ENCODE measurements at places on chromosomes 7 and 10.

- no peak for DNase-seq
Observed at GRCh38 chr10:85671530-85671929, 695.1 kb downstream of the GRID1 start.

- DNase-seq, result no peak
Observed at GRCh38 chr7:105060437-105060836, 46.4 kb downstream of the KMT2E start.

- DNase-seq, result no peak
Observed at GRCh38 chr10:92972066-92972870, 88.3 kb upstream of the CYP26C1 start.

DNA sequence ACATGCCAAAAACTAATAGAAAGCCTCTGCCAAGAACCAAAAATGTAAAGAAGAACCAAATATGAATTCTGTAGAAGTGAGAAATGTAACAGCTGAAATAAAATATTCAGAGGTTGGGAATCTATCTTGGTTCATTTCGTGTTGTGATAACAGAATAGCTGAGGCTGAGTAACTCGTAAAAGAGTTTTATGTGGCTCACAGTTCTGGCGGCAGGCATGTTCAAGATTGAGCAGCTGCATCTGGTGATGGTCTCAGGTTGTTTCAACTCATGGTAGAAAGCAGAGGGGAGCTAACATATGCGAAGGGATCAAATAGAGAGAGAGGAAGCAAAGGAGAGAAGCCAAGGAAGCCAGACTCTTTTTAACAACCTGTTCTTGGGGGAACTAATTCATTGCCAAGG lies 717.2 kb downstream of the TNS3 start:
- DNase-seq, result no peak

- DNase-seq, result no peak
Observed at GRCh38 chr7:102042016-102042656, 224.7 kb downstream of the CUX1 start.

DNA sequence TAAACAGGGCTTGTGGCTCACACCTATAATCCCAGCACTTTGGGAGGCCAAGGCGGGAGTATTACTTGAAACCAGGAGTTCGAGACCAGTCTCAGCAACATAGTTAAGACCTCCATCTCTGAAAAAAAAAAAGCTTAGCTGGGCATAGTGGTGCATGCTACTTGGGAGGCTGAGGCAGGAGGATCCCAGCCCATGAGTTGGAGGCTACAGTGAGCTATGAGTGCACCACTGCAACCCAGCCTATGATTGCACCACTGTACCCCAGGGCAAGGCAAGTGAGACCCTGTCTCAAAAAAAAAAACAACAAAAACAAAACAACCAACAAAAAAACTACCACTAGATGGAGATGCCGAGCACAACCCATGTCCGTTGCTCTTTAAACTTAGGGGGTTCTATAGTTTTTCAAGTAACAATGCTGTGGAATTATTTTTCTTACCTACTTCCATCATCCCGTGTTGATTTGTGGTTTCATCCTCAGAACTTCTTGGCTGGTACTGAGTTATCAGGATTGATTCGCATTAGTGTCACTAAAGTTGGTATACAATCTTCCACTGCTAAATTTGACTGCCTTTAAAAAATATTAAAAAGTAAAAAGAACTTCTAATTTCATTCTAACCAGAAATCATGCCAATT lies 12.2 kb upstream of the REPIN1 start:
- DNase-seq, result peak; percentile 22

GRCh38 chr7:155412416-155413253 lies 45.3 kb upstream of the EN2 start:
- peak; percentile 48 for DNase-seq

- peak; percentile 54 for DNase-seq
Observed at GRCh38 chr10:90857635-90858460, at the start of gene HTR7. TSS of gene HTR7 (minus strand) at chr10:90858039. CDS start at chr10:90857671, 368 bp downstream.

DNA sequence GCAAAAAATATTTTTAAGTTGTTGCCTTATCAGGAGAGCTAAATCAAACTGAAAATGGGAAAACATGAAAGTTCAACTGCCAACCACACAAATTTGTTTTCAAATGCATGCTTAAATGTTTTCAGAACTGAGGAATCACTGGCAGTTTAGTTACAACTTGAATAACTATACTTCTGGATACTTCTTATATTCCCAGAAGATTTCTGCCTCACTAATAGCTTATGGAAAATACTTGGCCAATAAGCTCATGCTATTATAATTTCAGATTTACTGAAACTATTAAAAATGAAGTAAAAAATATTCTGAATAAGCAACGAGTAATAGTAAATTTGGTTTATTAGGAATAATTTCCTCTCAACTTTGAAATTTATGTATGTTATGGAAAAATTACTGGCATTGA lies 222.2 kb downstream of the CDK14 start:
- no peak for DNase-seq

- no peak for DNase-seq
Observed at GRCh38 chr7:85172530-85172941, 14.3 kb downstream of the SEMA3D start.

GRCh38 chr10:88270871-88271713 lies 312.0 kb downstream of the RNLS start:
- DNase-seq, result peak; percentile 55

- DNase-seq, result no peak
Observed at GRCh38 chr10:129896136-129896859, 67.8 kb downstream of the EBF3 start.

DNA sequence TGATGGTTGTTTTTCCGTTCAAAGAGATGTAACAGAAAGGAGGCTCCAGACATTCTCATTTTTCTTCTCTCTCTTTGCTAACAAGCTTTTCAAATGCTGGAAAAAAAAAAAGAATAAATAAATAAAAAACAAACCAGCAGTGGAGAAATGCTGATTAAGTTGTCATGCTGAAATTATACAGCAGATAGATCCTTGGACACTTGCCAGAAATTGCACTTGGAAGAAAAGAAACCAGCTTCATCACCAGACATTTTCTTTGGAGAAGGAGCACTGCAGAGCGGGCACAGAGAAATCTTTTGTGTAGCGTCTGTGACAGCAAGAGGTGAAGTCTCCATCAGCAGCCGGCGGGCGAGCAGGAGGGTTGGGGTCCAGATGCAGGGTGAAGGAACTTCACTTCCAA lies 55.8 kb downstream of the CLRN3 start:
- no peak for DNase-seq

DNA sequence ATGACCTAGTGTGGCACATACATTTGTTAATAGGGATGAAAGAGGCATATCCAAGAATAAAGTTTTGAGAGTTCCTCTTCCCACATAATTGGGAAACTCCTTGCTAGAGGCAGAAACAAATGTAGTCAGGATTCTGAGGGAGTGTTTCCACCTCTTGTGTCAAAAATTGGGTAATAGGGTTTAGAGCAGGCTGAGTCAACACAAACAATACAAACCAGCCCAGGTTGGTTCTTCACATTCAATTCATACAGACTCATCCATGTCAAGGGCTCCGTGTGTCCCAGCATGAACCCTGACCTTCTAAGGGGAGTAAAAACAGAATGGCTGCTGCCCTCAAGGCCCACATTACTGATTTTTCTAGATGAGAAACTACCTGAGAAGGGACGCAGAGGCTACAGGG lies 75.3 kb downstream of the GLI3 start:
- DNase-seq, result no peak

GRCh38 chr7:88302486-88302885 lies 4.2 kb downstream of the STEAP4 start:
- DNase-seq, result no peak

GRCh38 chr10:75694790-75695189 lies 263.4 kb downstream of the LRMDA start:
- DNase-seq, result no peak

DNA sequence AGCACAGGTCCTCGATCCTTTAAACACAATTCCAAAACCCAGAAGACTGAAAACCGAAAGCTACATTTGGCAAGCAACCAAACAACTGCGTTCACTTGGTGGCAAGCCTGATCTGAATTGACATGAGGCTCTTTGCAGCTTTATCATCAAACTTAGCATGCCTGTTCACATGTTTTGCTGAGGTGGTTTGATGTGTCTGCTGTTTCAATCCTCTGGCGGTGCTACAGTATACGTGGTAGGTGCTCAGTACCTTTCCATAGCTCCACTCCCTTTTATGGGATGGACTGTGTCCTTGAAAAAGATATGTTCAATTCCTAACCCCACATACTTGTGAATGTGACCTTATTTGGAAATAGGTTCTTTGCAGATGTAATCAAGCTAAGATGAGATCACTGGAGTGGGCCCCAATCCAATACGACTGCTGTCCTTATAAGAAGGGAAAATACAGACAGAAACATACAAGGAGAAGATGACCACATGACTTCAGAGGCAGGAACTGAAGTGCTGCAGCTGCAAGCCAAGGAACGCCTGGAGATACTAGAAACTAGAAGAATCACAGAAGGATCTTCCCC lies 33.4 kb downstream of the CCDC6 start:
- no peak for DNase-seq

DNA sequence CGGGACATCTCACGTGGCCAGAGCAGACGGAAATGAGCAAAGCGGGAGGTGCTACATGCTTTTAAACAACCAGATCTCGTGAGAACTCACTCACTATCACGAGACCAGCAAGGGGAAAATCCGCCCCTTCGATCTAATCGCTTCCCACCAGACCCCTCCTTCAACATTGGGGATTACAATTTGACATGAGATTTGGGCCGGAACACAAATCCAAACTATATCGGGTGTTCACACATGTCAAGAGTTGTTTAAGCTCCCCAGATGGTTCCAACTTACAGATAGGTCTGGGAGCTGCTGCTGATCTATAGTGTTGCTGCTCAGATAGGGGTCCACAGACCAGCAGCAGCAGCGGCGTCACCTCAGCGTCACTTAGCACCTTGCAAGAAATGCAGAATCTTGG lies 194.9 kb downstream of the GPAM start:
- DNase-seq, result no peak

DNA sequence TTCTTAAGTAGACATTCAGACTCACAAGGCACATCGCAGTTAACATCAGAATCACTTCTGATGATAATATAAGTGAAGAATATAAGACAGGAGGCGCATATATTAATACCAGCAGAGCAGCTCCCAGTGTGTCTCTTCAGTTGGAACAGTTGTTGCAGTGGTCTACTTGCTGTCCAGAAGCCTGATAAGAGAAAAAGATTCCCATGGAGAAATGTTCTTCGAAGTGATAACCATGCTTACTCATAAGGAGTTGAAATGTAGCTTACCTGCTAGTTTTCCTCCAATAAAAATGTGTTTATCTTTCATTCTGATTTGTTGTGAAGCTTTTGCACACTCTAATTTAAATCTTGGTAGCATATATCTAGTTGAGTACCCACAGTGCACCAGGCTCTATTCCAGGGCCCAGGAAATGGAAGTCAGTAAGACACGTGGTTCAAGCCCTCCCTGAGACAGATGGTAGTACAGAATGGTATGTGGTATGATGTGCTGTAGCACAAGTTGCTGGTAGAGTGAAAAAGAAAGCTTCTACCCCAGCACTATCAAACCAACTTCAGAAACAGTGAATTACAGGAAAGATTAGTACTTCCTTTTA lies 124.0 kb downstream of the MAPK8 start:
- no peak for DNase-seq

GRCh38 chr7:114264023-114264422 lies 150.6 kb upstream of the FOXP2 start:
- DNase-seq, result no peak

DNA sequence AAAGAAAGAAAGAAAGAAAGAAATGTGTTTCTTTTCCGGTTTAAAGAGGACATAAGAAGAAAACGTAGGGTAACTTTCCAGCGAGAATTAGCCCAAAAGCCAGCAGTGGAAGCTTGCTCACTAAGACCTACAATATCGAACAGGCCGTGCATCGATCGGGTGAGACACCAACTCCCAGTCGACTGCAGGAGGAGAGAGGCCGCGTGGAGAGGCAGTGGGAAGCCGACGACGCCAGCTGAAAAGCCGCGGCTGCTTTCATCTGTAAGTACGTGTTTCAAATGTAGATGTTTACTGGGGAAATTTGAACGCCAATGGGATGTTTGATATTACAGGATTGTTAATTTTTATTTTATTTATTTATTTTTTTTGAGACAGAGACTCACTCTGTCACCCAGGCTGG lies 28.6 kb upstream of the GIMAP8 start:
- no peak for DNase-seq

- no peak for DNase-seq
Observed at GRCh38 chr10:5135581-5135980, 41.4 kb downstream of the AKR1C3 start.

DNA sequence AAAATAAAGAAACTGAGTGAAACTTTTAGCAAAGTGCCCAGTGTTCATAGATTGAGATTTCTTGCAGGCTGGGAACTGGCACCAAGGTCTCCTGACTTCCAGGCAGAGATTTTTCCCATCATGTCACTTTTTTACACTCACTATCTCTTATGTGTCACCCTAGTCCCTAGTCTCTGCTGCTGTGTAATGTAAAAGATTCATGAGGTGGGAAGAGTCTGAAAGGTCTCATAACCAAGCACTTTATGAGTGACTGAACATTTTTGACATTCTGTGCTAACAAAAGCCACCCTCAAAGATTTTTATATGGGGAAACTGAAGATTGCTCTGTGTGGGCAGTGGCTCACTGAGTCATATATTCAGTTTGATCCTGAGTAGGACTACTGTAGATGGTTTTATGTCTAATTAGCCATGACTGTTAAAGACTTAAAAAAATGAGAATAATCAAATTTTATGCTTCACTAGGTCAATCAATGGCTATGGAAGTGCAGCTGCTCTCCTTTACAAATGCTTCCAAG lies 900.3 kb upstream of the SORCS1 start:
- DNase-seq, result no peak

Measured in stimulated activated CD4-positive, alpha-beta T cell treated with anti-CD3 and anti-CD28 coated beads, Interleukin-4, amount 100 ng/mL, for 24 hours (primary cell).